ENCODE measurements at places on chromosomes 2 and 18. TPM values are rescaled to one million over a fixed set of nuclear protein-coding genes. Genes with fewer than 3 reads are reported as not detected.

PLA2R1 gene
- 8.1 TPM for total RNA-seq

- no peak for DNase-seq
Observed at GRCh38 chr2:42545841-42546390, 22.5 kb upstream of the MTA3 start.

DNA sequence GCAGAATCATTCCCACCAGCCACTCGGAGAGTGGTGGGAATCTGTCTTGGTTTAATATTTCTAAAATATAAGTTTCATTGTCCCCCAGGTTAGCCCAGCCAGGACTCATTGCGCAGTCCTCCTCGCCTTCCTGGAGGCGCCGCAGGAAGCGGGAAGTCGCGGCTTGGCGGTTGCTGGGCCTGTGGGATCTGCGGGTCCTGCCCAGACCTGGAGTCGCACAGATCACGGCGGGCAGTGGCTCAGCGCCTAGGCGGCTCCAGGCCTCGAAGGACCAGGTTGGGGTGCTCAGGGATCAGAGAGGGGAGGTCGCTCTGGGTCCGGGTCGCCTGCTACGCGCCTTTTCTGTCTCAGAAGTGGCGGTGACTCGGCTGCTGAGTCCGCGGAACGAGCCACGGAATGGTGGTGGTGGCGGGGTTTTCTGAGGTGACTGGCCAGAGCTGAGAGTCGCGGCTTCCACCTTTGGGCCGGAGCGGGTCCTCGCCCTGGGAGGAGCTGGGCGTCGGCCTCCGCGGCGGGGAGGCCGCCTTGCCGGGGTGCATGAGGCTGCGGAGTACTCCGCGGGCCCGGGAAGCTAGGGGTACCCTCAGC lies 2.6 kb downstream of the HOXD3 start:
- no peak for DNase-seq

DNA sequence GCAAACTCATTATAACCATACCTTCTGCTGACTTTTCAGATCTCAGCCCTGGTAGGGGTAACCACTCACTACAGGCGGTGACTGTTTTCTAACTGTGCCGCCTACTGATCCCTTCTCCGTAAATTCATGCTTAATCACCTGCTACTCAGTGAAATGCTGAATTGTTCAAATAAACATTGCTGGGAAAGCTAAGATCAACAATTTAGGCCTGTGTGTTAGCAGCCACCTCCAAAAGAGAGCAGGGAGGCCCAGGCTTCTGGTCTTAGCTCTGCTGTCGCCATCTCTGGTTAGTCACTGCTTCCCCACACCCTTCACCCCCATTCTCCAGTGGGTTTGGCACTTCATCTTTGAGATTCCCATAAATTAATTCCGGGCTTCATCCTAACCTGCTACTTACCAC lies 21.8 kb upstream of the NT5C1B start:
- DNase-seq, result no peak

- no peak for DNase-seq
Observed at GRCh38 chr18:5890331-5891183, 4.8 kb downstream of the TMEM200C start.

All from prostate gland (tissue), 2 donors.